ENCODE measurements at places on chromosomes 11 and 22.

DNA sequence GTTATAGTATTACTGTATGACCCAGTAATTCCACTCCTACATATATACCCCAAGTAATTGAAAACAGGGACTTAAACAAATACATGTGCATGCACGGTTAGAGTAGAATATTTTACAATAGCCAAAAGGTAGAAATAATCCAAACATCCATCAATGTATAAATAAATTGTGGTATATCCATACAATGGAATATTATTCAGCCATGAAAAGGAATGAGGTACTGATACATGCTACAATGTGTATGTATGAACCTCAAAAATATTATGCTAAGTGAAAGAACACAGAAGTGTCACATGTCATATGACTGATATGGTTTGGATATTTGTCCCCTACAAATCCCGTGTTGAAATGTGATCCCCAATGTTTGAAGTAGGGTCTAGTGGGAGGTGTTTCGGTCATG, 560.8 kb upstream of the LARGE1 start:
- no peak for DNase-seq

- DNase-seq = no peak
Observed at GRCh38 chr11:34600339-34601084, 20.4 kb upstream of the EHF start.

DNA sequence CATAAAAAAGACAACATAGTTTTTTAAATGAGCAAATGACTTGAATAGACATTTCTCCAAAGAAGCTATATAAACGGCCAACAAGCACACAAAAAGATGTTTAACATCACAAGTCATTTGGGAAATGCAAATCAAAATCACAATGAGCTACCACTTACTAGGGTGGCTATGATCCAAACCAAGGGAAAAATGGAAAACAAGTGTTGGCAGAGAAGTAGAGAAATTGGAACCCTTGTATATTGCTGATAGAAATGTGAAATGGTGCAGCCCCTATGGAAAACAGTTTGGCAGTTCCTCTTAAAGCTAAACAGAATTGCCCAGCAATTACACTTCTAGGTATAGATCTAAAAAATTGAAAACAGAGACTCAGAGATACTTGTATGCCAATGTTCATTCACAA, 29.0 kb downstream of the PAMR1 start:
- DNase-seq = no peak

DNA sequence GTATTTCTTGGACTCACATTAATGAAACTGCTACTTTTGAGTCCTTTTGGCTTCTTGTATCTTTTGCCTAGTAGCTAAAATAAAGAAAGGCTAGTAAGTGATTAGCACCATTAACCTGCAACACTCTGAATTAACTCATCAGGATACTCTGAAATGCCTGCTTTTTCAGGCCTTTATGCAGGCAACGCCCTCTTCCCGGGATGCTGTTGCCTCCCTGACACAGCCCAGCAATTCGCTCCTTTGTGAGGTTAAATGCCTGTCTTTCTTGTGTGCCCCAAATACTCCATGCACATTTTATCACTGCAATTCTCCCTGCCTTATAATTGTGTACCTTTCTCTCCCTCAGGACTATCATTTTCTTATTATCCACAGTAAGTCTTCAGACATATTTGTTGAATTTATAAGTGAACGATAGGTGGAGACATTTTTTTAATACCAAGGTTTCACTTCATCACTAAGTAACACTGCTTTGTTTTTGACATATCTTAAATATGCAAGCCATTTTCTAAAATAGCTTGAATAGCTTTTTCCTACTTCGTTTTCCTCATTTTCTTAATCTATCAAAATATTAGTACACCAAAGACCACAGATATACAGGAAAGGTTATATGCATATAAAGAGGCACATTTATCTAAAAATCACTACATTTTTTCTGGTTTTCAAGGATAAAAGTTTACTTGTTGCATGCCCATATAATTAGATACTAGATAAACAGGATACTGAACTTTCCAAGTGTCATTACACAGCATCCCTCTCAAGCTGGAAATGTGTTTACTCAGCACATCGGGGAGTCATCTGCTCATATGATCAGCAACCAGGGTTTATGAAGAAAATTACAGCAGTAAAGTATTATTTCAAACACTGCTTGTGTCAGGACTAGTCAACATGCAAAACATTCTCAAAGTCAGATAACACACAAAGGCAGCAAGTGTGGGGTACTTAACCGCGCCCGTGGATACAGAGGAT, 48.5 kb upstream of the DDI1 start:
- no peak for DNase-seq

GRCh38 chr11:34633990-34634693, 13.2 kb downstream of the EHF start:
- no peak for DNase-seq

- no peak for DNase-seq
Observed at GRCh38 chr11:134345237-134345550, 13.4 kb downstream of the GLB1L2 start.

- no peak for DNase-seq
Observed at GRCh38 chr11:67303835-67304411, 593 bp downstream of the SSH3 start.

GRCh38 chr22:26588729-26589366, 1.1 kb downstream of the TPST2 start:
- DNase-seq = no peak

DNA sequence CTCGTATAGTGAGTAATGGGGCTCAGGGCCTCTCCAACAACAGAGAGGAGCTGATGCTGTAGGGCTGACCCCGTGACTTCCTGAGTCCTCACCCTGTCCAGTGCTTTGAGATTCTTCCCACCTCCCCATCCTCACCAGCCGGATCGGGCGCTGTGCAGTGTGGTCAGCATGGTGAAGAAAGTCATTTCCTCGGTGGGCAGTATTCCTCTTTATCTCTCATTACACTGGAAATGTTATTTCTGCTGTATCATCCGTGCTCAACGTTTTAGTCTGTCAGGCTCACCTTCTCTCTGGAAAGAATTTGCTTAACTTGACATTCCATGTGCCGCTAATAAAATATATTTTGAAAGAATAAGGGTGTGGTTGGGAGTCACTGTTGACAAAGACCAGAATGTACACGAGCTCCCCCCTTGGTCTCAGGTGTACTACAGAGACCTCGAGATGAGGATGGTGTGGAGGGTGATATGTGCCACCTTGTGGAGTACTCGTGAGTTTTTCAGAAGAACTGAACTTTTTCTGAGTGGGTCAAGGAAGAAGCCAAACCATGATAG, 25.7 kb upstream of the SCGB1A1 start:
- DNase-seq = no peak

GRCh38 chr11:35170503-35170902, 31.5 kb downstream of the CD44 start:
- DNase-seq = no peak

GRCh38 chr11:116958246-116958645, 120.8 kb upstream of the APOA1 start:
- no peak for DNase-seq

- no peak for DNase-seq
Observed at GRCh38 chr11:33636104-33636503, 64.5 kb downstream of the C11orf91 start.

DNA sequence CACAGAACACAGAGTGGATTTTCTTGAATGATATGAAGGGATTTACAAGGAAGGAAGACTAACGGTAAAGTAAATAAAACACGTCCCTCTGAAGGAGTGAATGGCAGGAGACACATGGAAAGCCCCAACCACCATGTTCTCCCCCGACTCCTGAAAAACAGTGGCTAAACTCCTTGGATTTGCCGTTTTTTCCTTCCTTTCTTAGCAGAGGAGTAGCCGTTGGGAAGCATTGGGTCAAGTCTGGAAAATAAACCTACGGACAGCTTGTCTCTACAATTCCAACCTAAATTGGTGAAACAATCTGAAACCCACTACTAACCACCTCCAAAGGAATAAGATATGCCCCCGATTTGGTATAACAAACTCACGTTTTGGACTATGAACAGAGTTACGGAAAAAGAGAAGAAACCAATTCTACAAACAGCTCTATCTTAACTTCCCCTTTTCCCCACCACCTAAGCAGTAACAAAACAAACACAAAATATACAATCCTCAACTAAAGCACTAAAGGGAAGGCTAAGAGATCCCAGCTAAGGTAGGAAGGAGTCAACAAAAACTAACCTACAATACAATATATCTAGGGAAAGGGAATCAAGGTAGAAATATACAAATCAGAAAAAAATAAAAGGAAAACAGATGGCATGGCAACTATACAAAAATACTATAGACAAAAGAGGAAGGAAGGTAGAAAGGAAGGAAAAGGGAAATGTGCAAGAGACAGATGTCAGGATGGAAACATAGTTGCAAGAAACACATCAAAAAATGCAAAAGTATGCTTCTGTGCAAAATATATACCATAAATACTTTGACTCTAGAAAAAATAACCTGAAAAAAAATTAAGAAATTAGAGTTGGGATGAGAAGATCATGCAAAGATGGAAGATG, 43.8 kb upstream of the LYVE1 start:
- DNase-seq = no peak

DNA sequence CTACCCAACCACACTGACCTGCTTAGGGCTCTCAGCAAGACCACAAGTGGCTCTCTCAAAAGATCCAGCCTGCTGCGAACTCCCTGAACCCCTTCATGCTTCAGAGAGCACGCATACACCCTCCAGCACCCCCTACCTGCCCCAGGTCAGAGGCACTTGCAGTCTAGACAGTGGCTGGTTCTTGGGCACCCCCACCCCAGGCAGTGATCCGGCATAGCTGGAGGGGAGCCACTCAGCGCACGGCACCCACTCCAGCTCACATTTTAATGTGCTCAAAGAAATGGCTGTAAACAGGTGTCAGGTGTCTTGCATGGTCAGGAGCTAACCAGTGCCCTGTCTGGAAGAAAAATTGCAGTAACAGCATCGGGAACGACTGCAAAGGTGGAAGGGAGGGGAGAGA, 140.8 kb downstream of the PKNOX2 start:
- DNase-seq = no peak
